Bronchus fibroblast of lung (primary cell): ENCODE measurements at places on chromosomes 5 and 9. TPM values are rescaled to one million over a fixed set of nuclear protein-coding genes. Genes with fewer than 3 reads are reported as not detected.

TMEM215 gene
- total RNA-seq, result not detected in 2 replicates

ZNF658 gene
- total RNA-seq, result 1.8 and 2.2 TPM in 2 replicates

DIPK1B gene
- total RNA-seq, result 1.5 and 2.5 TPM in 2 replicates

SOX30 gene
- 0.15 TPM in 1 of 2 replicates, not detected in the other for total RNA-seq

SLC36A2 gene
- not detected in 2 replicates for total RNA-seq

TCF7 gene
- 2.7 and 4.3 TPM in 2 replicates for total RNA-seq
